Endodermal cell (in vitro differentiated cells): ENCODE measurements at places on chromosomes 2 and 18.
A peak's percentile ranks its signal among the peaks of the same experiment; 100 is the strongest.

GRCh38 chr2:111705711-111706336 is 178.2 kb downstream of the ANAPC1 start:
- peak overlapping the region; percentile 26 for H3K27ac ChIP-seq
- no peak overlapping the region for H3K4me3 ChIP-seq
- H3K36me3 ChIP-seq: no peaks in the 10 kb centered on the region
- H3K27me3 ChIP-seq: no peaks in the 10 kb centered on the region
- DNase-seq: peak; percentile 90

GRCh38 chr2:110783196-110783873 is 51.0 kb downstream of the ACOXL start:
- H3K36me3 ChIP-seq: no peaks in the 10 kb centered on the region
- peaks cover 26% of the 10 kb centered on the region for H3K27me3 ChIP-seq
- DNase-seq: no peak
- H3K27ac ChIP-seq: no peak overlapping the region
- H3K4me1 ChIP-seq: no peaks in the 10 kb centered on the region

DNA sequence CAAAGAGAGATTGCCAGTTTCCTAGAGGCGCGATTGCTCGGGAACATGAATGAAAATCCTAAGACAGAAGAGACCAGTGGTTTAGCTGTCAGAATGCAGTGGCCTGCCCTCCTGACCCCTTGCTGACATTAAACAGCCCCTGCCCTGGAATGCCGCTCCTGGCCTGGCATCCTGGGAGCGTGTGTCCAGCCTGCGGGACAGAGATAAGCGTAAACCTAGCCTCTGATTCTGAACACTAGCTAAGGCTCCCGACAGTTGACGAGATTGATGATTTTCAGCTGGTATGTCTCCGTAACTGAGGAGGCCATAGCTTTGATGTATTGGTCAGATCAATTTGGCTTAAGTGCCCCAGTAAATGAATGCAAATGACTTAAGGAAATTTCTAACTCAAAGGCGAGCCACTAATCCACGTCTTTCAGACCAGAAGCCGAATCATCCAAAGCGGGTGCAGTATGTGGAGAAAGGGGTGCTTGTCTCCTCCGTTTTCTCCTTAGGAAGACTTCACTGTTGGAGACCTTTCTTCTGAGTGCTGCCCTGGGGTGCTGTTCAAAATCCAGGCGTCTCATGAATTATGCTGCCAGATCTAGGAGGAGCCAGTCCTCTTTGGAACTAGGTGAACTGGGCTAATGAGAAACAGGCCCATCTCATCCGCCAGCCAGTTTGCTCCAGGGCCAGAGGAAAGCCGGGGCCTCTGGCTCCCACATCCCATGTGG is 142.5 kb upstream of the L3MBTL4 start:
- no peak overlapping the region for H3K4me3 ChIP-seq
- no peaks in the 10 kb centered on the region for H3K36me3 ChIP-seq
- no peaks in the 10 kb centered on the region for H3K27me3 ChIP-seq
- peaks cover 10% of the 10 kb centered on the region for H3K4me1 ChIP-seq
- H3K27ac ChIP-seq: peak overlapping the region; percentile 45

GRCh38 chr18:75211953-75212750 is 1.6 kb downstream of the TSHZ1 start:
- peaks cover 45% of the 10 kb centered on the region for H3K27me3 ChIP-seq
- H3K27ac ChIP-seq: peak overlapping the region; percentile 48
- H3K4me3 ChIP-seq: no peak overlapping the region
- peak; percentile 86 for DNase-seq
- no peaks in the 10 kb centered on the region for H3K36me3 ChIP-seq

DNA sequence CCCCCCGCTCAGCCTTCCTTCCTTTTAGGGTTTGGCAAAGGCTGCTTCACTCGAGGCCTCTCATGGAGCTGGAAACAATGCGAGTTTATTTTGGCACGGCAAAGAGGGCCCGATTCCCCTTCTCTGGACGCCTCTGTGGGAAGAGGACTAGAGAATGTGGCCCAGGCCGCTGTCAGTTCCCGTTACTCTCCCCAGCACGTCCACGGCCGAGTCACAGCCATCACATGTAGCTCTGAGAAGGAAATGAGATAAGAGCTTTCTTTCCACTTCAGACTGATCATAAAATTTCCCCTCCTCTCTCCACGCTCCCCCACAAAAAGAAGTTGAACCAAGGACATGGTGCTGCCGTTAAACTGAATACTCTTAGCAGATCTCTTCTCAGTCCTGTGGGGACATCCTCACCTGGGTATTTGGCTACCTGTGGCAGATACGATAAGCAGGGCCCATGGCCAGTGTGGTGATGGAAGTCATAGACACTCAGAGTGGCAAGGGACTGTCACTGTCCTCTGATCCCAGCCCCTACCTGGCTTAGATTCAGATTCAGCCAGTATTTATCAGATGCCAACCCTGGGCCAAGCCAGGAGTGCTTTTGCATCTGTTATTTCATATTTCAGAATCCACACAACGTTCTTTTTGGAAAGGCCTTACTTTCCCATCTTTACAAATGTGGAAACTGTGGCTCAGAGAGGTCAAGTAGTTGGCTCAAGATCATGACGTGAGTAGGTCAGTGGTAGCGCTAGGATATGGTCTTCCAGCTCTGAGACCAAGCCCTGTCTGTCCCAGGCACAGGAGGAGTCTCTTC is 101.2 kb downstream of the MCFD2 start:
- no peak overlapping the region for H3K27ac ChIP-seq
- no peak overlapping the region for H3K4me3 ChIP-seq
- H3K27me3 ChIP-seq: peaks cover 7% of the 10 kb centered on the region

DNA sequence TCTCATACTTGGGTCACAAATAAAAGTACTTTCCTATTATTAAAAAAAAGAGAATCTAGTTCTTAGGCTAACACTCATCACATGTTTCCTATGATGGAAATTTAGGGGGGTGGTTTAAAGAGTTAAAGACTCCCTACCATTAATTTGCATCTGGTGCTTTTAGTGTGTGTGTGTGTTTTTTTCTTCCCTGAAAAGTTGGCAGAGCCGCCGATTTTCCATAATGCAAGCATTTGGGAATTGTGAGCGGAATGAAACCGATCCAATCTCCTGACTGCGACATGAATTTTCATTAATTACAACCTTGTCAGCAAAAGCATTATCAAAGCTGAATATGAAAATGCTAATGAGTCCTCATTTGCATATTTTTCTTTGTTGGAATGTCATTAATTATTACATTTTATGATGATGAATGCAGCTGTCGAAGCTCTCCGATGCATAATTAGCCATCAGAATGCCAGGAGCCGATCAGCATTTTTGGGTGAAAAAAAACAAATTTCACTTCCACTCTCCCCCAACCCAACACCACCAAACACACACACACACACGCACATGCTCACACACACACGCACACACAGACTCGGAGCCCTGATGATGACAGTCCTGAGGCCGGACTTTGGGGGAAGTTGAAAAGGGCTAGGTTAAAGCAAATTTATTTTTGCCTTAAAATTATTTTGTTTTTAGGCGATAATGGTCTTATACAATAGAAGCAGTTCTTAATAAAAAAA is 165.4 kb downstream of the TCF4 start:
- H3K4me3 ChIP-seq: no peak overlapping the region
- H3K36me3 ChIP-seq: no peaks in the 10 kb centered on the region
- H3K27me3 ChIP-seq: no peaks in the 10 kb centered on the region
- no peak for DNase-seq
- H3K4me1 ChIP-seq: peaks cover 8% of the 10 kb centered on the region

DNA sequence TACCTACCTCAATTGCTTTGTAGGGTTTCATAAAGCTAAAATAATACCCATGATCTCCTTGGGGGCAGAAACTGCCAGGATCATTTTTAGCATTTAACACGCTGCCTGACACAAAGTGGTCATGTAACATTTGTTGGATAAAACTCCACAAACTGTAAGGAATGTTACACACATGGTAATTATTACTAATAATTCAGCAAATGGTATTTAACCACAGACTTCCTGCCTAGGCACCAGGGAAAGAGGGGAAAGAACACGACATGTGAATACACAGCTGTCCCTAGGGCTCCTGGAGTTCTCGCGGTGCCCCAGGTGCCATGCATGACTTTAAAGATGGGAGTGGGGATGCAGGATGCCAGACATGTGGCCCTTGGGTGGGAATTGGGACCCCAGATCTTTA is 43.5 kb downstream of the ASAP2 start:
- no peaks in the 10 kb centered on the region for H3K27me3 ChIP-seq
- H3K4me1 ChIP-seq: no peaks in the 10 kb centered on the region
- no peak overlapping the region for H3K27ac ChIP-seq
- no peaks in the 10 kb centered on the region for H3K36me3 ChIP-seq

DNA sequence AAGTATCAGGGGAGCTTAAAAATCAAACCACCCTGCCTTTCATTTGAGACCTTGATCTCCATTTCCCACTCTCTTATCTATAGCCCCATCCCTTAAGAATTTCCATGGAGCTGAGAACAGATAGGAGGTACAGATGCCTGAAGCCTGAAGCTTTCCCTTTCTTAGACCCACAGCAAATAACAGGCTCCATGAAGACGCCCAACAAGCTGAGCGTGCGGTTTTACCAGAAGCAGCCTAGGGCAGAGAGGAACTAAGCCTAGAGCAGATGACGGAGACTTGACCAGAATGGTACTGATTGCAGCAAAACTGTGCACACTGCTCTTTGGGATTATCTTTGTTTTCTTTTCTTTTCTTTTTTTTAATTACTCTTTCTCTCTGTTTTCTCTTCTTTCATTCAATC is 1.7 kb upstream of the ERBB4 start:
- H3K4me1 ChIP-seq: no peaks in the 10 kb centered on the region
- DNase-seq: no peak
- H3K27me3 ChIP-seq: peaks cover 73% of the 10 kb centered on the region
- no peak overlapping the region for H3K27ac ChIP-seq
- no peaks in the 10 kb centered on the region for H3K36me3 ChIP-seq
